ENCODE measurements at places on chromosomes 4 and X.

DNA sequence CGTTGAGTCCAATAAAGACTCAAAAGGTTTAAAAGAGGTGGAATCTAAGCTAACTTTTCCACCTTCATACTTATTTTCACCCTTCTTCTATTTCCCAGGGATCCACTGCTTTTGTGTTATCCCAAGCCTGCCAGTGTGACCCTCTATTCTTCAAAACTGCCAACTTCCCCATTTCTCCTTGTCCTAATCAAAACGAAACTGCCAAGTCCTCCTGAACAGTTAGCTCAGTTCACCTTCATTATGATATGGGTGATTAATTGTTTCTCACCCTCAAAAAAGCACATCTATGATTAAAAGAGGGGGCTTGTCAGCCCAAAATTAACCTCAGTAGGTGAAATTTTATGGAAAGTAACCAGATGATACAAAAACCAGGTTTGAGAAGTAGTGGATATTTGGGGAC, 108.4 kb downstream of the GUCY2F start:
- no peak for DNase-seq
- no peaks in the 10 kb centered on the region for H3K36me3 ChIP-seq
- H3K27me3 ChIP-seq: no peaks in the 10 kb centered on the region
- no peak overlapping the region for H3K4me3 ChIP-seq
- H3K4me1 ChIP-seq: no peaks in the 10 kb centered on the region

DNA sequence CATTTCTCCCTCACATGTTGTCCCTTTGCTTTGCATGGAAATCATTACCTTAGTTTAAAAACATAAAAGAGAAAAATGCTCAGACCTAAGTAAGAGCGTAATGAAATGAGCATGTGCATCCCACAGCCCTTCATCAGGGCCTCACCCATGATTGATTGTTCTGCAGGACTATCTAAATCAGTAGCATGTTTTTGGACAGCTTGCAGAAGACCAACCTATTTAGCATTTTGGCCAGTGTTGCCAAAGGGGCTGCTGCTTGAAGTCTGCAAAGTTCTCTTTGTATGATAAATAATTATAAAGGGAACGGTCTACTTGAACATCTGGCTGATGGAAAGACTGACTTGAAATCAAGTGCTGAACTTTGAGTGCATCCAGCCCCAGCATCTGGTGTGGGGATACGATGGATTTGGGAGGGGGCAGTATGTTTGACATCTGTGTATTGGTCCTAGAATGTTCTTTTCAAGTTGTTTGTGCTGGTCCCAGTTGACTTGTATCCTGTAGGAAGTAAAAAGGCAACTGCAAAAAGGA, 76.1 kb upstream of the LIMCH1 start:
- peaks cover 8% of the 10 kb centered on the region for H3K4me1 ChIP-seq
- no peaks in the 10 kb centered on the region for H3K27me3 ChIP-seq

GRCh38 chrX:145751943-145752342, 65.7 kb upstream of the SLITRK2 start:
- H3K36me3 ChIP-seq: no peaks in the 10 kb centered on the region
- no peak overlapping the region for H3K4me3 ChIP-seq
- H3K27ac ChIP-seq: no peak overlapping the region

- DNase-seq: no peak
- H3K4me3 ChIP-seq: no peak overlapping the region
- H3K36me3 ChIP-seq: no peaks in the 10 kb centered on the region
- H3K27ac ChIP-seq: no peak overlapping the region
- H3K4me1 ChIP-seq: no peaks in the 10 kb centered on the region
Observed at GRCh38 chrX:81390237-81390636, 188.3 kb downstream of the SH3BGRL start.

DNA sequence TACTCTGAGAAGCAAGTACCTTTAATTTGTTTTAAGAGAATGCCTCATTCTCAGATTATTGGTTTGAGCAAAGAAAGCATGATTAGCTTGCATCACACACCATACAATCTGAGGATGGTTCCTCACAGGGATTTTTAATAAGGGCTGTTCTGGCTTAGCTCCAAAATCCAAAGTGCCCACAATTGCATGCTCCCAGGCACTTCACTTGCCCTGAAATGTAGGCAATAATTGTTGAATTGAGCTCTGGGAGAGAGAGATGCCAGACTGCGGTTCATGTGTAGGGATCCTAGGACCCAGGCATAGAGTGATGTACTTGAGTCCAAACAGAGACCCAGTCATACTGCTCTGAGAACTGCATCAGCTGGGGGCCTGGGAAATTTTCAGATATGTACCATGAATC, 358.4 kb upstream of the CXorf51B start:
- DNase-seq: no peak
- H3K27ac ChIP-seq: no peak overlapping the region
- H3K4me3 ChIP-seq: no peak overlapping the region
- H3K27me3 ChIP-seq: no peaks in the 10 kb centered on the region
- H3K36me3 ChIP-seq: no peaks in the 10 kb centered on the region
- H3K4me1 ChIP-seq: no peaks in the 10 kb centered on the region

DNA sequence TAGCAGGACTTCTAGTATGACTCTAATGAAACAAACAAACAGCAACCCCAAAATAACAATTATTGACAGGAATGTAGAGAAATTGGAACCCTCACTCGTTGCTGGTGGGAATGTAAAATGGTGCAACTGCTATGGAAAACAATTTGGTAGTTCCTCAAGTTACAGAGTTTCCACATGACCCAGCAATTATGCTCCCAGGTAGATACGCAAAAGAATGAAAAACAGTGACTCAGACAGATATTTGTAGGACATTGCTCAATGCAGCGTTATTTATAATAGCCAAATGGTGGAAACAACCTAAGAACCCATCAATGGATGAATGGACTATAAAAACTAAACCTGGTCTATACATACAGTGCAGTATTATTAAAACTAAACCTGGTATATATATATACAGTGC, 646.1 kb upstream of the FRG1 start:
- no peak overlapping the region for H3K4me3 ChIP-seq
- no peaks in the 10 kb centered on the region for H3K27me3 ChIP-seq
- DNase-seq: no peak
- no peak overlapping the region for H3K27ac ChIP-seq
- no peaks in the 10 kb centered on the region for H3K4me1 ChIP-seq
- no peaks in the 10 kb centered on the region for H3K36me3 ChIP-seq

GRCh38 chrX:21375708-21376009, 1.4 kb downstream of the CNKSR2 start:
- H3K4me1 ChIP-seq: no peaks in the 10 kb centered on the region
- H3K27me3 ChIP-seq: no peaks in the 10 kb centered on the region
- peak overlapping the region; percentile 53 for H3K4me3 ChIP-seq
- DNase-seq: no peak

DNA sequence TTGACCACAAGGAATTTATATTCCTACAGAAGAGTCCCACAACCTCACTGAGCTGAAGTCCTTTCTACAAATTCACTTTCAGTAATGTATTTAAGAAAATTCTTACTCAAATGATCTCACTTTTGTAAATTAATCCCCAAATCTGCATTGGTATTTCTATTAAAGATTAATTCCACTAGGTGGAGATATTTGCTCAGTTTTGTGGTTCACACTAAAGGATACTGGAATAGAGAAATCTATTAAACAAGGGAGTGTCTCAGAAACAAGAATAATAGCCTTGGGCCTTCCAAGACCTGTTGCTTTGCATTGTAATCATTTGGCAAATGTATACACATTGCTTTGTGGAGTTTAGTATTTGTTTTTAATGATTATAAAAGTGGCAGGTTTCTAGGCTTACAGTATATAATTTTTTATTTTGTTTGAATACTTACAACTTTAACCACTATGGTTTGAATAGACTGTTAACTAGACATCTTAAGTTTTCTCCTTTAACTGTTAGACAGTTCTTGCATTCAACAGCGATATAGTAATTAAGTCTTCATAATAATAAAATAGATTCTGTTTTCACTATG, 25.9 kb downstream of the CFAP299 start:
- H3K36me3 ChIP-seq: no peaks in the 10 kb centered on the region
- peaks cover 15% of the 10 kb centered on the region for H3K27me3 ChIP-seq
- H3K27ac ChIP-seq: no peak overlapping the region

DNA sequence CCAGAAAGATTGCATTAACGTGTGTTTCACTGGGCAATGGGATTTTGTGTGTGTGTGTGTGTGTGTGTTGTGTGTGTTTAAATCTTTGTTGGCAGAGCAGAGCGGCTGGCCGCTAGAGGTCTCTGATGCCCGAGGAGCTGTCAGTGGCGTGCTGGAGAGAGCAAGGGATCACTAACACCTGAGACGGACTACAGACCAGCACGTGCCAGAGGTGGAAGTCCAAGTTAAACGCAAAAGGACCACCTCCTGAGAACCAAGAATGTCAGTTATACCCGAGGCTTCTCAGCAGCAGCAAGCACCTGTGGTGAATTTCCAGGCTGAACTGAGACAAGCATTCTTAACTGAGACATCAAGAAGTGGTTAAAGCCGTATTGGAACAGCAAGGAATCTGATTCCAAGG, 9.0 kb upstream of the SLC25A14 start:
- H3K27me3 ChIP-seq: no peaks in the 10 kb centered on the region
- H3K4me1 ChIP-seq: no peaks in the 10 kb centered on the region
- H3K36me3 ChIP-seq: no peaks in the 10 kb centered on the region
- peak; percentile 67 for DNase-seq
- no peak overlapping the region for H3K4me3 ChIP-seq

DNA sequence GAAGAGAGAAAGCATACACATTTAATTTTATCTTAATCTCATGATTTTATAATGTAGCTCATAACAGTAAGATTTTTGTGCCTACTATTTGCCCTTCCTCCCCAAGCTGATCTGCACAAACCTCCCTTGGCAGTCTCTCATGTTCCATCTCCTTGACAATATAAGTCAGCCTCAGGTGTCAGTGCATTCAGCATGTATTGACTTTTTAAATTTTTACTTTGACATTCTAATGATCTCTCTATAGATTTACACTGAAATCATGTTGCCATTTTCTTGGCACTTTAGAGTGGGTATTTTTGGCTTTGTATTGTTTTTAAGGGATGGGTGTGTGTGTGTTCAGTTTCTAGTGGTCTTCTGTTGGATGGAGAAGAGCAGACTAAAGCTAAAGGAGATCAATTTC, 505.3 kb upstream of the CPEB2 start:
- no peaks in the 10 kb centered on the region for H3K27me3 ChIP-seq
- no peak overlapping the region for H3K4me3 ChIP-seq
- H3K27ac ChIP-seq: no peak overlapping the region
- H3K36me3 ChIP-seq: no peaks in the 10 kb centered on the region
- no peak for DNase-seq

DNA sequence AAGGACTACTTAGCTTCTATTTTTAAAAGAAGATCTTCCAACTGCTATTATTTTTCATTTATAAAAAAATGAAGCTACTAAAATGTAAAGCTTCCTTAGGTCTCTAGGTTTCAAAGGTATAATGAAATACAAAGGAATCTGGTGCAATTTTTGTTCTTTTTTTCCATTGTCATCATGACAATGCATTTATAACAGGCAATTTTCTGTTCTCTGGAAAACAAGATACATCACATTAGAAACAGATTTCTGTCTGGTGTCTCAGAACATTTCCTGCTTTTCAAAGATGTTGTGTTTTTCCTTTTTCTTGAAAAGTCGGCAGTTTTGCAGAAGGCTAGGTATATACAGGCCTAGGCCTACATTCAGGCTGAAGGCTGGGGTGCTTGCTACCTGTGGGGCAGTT, 63.6 kb upstream of the ATP8A1 start:
- no peak overlapping the region for H3K27ac ChIP-seq
- no peak for DNase-seq
- no peak overlapping the region for H3K4me3 ChIP-seq
- no peaks in the 10 kb centered on the region for H3K27me3 ChIP-seq
- H3K36me3 ChIP-seq: no peaks in the 10 kb centered on the region
- no peaks in the 10 kb centered on the region for H3K4me1 ChIP-seq

DNA sequence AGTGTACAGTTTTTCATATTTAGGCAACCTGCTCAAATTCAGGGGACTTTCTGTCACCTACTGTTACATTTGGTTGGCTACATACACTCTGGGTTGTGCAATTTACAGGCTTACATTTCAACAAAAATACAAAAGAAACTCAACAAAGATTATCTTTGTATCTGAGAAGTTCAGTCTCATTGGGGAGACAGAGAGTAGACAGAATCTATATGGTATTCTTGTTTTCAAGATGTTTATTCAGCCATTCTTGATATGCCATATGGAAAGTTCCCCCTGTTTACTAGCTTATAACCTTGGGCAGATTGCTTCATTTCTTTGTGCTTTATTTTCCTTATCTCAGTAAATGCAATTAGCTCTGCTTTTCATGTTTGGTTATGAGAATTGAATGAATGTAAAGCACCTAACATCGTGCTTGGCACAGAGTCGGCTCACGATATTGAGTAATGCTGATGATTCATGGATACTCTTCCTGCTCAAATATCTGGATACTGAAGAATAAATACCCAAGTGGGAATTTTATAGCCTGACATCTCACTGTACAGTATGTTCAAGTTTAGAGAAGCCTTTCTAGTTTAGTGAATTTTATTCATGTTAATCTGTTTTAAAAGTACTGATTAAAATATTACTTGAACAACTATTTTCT, 96.5 kb upstream of the PACRGL start:
- no peaks in the 10 kb centered on the region for H3K4me1 ChIP-seq
- no peak for DNase-seq
- H3K4me3 ChIP-seq: no peak overlapping the region
- H3K27ac ChIP-seq: no peak overlapping the region

GRCh38 chr4:13616597-13616996, 10.9 kb downstream of the BOD1L1 start:
- no peak for DNase-seq
- H3K27ac ChIP-seq: no peak overlapping the region
- H3K4me1 ChIP-seq: no peaks in the 10 kb centered on the region
- no peak overlapping the region for H3K4me3 ChIP-seq
- H3K27me3 ChIP-seq: no peaks in the 10 kb centered on the region
- H3K36me3 ChIP-seq: peaks cover 73% of the 10 kb centered on the region

GRCh38 chr4:52472444-52472843, 186.7 kb downstream of the USP46 start:
- no peak overlapping the region for H3K27ac ChIP-seq
- H3K27me3 ChIP-seq: no peaks in the 10 kb centered on the region

DNA sequence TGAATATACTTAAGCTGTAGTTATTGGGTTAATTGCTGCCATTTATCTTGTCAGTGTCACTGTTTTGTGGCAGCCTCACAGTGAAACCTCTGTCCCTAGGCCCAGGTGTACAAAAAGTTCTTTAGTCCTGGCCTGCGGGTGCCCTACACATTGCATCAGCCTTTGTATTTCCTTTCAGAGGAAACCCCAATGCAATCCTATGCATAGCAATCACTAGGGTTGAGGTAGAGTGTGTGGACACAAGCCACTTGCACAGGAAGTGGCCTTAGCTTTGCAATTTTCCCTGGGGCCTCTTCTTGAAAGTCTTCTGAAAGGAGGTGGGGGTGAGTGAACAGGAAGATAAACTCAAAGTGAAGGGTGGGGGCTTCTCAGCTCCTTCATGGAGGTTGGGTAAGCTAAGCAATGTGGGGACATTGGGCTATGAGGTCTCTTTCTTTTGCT, 27.8 kb downstream of the VSIG4 start:
- no peaks in the 10 kb centered on the region for H3K27me3 ChIP-seq
- H3K4me3 ChIP-seq: no peak overlapping the region
- H3K4me1 ChIP-seq: no peaks in the 10 kb centered on the region
- no peaks in the 10 kb centered on the region for H3K36me3 ChIP-seq

- no peak overlapping the region for H3K27ac ChIP-seq
- no peak for DNase-seq
- no peaks in the 10 kb centered on the region for H3K36me3 ChIP-seq
- no peaks in the 10 kb centered on the region for H3K27me3 ChIP-seq
- H3K4me3 ChIP-seq: no peak overlapping the region
Observed at GRCh38 chr4:120939693-120940092, 17.2 kb upstream of the PRDM5 start.

All from upper lobe of right lung (tissue), 1 donor.